ENCODE measurements at places on chromosomes 2 and 18.

GRCh38 chr2:106833256-106833655 is 52.7 kb downstream of the ST6GAL2 start:
- peaks cover 6% of the 10 kb centered on the region for H3K36me3 ChIP-seq
- H3K27ac ChIP-seq = no peak overlapping the region
- H3K4me3 ChIP-seq = no peak overlapping the region
- H3K27me3 ChIP-seq = no peaks in the 10 kb centered on the region
- H3K4me1 ChIP-seq = peaks cover 4% of the 10 kb centered on the region

- H3K36me3 ChIP-seq = no peaks in the 10 kb centered on the region
- H3K27ac ChIP-seq = no peak overlapping the region
- no peak overlapping the region for H3K4me3 ChIP-seq
- H3K27me3 ChIP-seq = no peaks in the 10 kb centered on the region
- no peaks in the 10 kb centered on the region for H3K4me1 ChIP-seq
Observed at GRCh38 chr18:23824240-23824639, 135.0 kb downstream of the LAMA3 start.

DNA sequence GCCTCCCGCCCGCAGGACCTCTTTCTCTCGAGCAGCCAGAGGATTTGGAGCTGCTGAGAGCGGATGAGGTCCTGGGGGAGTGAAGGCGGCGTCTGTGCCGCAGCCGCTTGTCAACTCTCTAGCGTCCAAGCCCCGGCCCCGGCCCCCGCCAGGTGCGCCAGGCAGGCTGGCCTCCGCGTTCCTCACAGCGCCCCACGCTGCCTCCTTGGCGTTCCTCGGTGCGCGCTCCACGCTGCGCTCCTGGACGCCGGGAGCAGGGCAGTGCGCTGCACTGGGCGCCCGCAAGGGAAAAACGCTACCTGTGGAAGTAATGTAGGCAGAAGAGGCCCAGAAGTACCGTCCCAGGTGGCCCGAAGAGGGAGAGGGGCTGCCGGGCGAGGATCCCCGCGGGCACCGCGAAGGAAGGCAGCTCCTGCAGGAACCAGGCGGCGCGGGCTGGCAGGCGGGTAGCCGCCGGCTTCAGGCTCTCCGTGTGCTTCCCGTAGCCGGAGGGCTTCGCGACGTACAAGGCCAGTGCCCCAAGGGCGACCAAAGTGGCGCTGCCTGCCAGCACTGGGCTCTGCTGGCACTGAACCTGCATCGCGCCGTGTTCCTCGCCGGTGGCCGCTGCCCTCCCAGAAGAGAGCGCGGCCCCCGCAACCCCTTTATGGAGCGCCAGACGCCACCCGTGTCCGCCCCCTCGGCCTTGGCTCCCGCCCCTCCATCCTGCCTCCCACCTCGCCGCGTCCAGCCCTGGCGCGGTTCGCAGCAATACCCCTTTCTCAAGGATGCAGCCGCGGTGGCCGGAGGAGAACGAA is at the start of gene SRD5A2:
TSS of gene SRD5A2 (minus strand) at position 618 of the 797 bp plus-strand sequence. CDS start at position 580, 38 bp downstream.
- DNase-seq = peak; percentile 74
- no peak within 1 kb of the TSS for H3K27ac ChIP-seq
- no peaks in the 10 kb centered on the region for H3K4me1 ChIP-seq
- H3K36me3 ChIP-seq = no peaks in the 10 kb centered on the region
- no peak within 1 kb of the TSS for H3K4me3 ChIP-seq

- DNase-seq = no peak
- H3K27me3 ChIP-seq = no peaks in the 10 kb centered on the region
- H3K4me1 ChIP-seq = no peaks in the 10 kb centered on the region
- H3K36me3 ChIP-seq = no peaks in the 10 kb centered on the region
Observed at GRCh38 chr2:47558116-47558767, 155.3 kb downstream of the MSH2 start.

- H3K4me1 ChIP-seq = no peaks in the 10 kb centered on the region
- H3K27ac ChIP-seq = no peak overlapping the region
- no peak for DNase-seq
- no peaks in the 10 kb centered on the region for H3K36me3 ChIP-seq
- no peak overlapping the region for H3K4me3 ChIP-seq
- H3K27me3 ChIP-seq = no peaks in the 10 kb centered on the region
Observed at GRCh38 chr2:113861740-113862139, 28.1 kb upstream of the ACTR3 start.

GRCh38 chr2:13950761-13951160 is 681.8 kb upstream of the LRATD1 start:
- H3K27ac ChIP-seq = no peak overlapping the region
- no peak overlapping the region for H3K4me3 ChIP-seq
- no peak for DNase-seq
- no peaks in the 10 kb centered on the region for H3K36me3 ChIP-seq
- no peaks in the 10 kb centered on the region for H3K27me3 ChIP-seq

GRCh38 chr2:207073412-207073800 is 92.3 kb downstream of the KLF7 start:
- no peak for DNase-seq
- H3K36me3 ChIP-seq = peaks cover 2% of the 10 kb centered on the region
- H3K27me3 ChIP-seq = no peaks in the 10 kb centered on the region
- no peak overlapping the region for H3K27ac ChIP-seq
- H3K4me3 ChIP-seq = no peak overlapping the region
- H3K4me1 ChIP-seq = peaks cover 8% of the 10 kb centered on the region

GRCh38 chr18:23918395-23919032 is 96.0 kb upstream of the TTC39C start:
- H3K27ac ChIP-seq = no peak overlapping the region
- no peaks in the 10 kb centered on the region for H3K27me3 ChIP-seq
- H3K36me3 ChIP-seq = no peaks in the 10 kb centered on the region
- H3K4me3 ChIP-seq = no peak overlapping the region

GRCh38 chr2:145587922-145588321 is 1068.0 kb upstream of the ZEB2 start:
- DNase-seq = no peak
- H3K4me3 ChIP-seq = no peak overlapping the region
- no peaks in the 10 kb centered on the region for H3K36me3 ChIP-seq
- no peak overlapping the region for H3K27ac ChIP-seq
- H3K27me3 ChIP-seq = no peaks in the 10 kb centered on the region

GRCh38 chr2:147062073-147062472 is 782.8 kb upstream of the ACVR2A start:
- H3K36me3 ChIP-seq = no peaks in the 10 kb centered on the region
- H3K27me3 ChIP-seq = no peaks in the 10 kb centered on the region
- H3K4me3 ChIP-seq = no peak overlapping the region
- DNase-seq = no peak
- H3K4me1 ChIP-seq = no peaks in the 10 kb centered on the region
- H3K27ac ChIP-seq = no peak overlapping the region

DNA sequence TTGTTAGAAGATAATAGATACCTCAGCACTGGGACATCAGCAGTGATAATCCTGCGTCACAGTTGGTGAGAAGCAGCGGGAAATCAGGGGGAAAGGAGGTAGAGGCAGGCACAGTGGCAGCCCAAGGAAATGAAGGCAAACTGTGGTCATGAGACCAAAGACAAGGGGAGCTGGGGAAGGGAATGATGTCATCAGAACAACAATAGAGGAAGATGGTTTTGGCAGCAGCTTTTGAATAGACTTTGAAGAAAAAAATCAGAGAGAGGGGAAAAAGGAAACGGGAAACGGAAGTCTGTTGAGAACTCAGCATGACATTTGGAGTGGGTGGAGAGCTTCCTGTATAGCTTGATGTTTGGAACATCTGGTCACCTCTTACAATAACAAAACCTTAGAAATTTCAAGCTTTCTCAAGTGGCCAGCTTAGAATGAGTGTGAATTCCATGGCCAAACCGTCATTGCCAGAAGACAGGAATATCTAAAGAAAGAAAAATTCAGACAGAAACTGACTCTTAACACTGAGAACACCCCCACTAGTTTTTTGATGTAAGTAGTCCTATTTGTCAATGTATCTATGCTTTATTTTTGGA is 18.4 kb upstream of the YES1 start:
- no peaks in the 10 kb centered on the region for H3K27me3 ChIP-seq
- H3K4me1 ChIP-seq = no peaks in the 10 kb centered on the region
- no peak overlapping the region for H3K4me3 ChIP-seq
- DNase-seq = no peak
- no peak overlapping the region for H3K27ac ChIP-seq

DNA sequence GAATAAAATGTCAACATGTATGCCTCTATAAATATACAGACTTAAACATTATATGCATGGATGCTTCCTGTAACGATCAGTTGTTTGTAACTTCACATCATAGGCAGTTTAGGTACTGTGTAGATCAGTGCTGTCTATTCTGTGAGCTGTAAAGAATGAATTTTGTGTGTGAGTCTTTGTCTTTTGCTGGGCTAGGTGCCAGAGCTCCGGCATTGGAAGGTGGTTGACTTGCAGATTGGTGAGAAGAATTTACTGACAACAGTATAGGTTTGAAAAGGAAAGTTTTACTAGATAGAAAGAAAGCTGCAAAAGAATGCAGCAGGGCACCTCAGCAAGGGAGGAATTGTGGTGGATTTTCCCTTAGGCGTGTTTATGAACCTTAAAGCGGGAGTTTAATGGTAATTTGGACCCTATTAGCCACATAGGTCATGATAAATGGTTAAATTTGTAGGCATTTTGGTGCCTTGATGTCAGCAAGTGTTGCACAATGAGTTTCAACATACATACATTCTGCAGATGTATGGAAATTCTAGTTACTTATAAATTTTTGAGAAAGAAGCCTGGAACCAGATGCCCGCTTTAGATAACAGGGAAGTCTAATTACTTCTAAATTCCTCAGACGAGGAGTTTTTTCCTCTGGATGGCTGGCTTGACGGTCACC is 6.7 kb upstream of the QPCT start:
- H3K27me3 ChIP-seq = no peaks in the 10 kb centered on the region
- no peak for DNase-seq
- H3K4me3 ChIP-seq = no peak overlapping the region
- no peaks in the 10 kb centered on the region for H3K4me1 ChIP-seq
- no peak overlapping the region for H3K27ac ChIP-seq

- H3K27ac ChIP-seq = no peak overlapping the region
- DNase-seq = no peak
- H3K4me1 ChIP-seq = no peaks in the 10 kb centered on the region
Observed at GRCh38 chr2:10212827-10213226, 89.9 kb upstream of the HPCAL1 start.

DNA sequence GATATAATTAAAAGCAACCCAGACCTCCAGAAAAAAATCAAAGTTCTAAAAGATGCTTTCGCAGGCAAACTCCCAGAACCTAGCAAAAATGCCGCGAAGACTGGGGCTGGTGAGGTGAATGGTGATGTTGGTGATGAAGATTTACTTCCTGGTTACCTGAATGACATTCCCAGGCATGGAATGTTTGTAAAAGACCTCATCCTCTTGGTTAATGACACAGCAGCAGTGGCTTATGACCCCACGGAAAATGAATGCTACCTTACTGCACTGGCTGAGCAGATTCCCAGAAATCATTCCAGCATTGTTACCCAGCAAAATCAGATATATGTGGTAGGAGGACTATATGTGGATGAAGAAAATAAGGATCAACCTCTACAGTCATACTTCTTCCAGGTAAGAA is 994 bp downstream of the KLHL41 start:
- DNase-seq = no peak
- H3K36me3 ChIP-seq = no peaks in the 10 kb centered on the region
- H3K4me3 ChIP-seq = no peak overlapping the region
- no peak overlapping the region for H3K27ac ChIP-seq
- no peaks in the 10 kb centered on the region for H3K27me3 ChIP-seq

DNA sequence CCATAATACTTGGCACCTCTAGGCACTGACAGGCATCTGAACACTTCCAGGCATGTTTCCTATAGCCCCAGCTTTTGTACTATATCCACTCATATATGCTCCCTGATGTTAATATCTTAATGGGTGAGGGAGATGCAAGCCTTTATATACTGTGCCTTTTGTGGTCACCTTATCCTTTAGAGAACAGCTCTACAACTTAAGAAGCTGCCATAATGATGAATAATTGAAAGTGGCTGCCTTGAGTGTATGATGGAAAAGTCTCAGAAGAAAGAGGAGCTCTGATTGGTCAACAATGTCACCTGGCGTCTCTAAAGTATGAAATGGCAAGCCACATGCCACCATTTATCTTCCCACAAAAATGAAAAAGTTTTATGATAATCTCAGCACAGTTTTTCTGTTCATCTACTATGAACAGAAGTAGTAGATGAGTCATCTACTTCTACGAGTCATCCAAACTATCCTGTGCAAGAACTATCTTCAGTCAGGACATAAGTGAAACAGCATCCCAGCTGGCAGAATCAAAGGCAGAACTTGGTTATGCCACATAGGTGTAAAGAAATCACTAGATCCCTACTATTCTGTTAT is 997.9 kb upstream of the CELF4 start:
- no peak overlapping the region for H3K27ac ChIP-seq
- H3K36me3 ChIP-seq = no peaks in the 10 kb centered on the region
- H3K4me3 ChIP-seq = no peak overlapping the region
- H3K27me3 ChIP-seq = no peaks in the 10 kb centered on the region
- H3K4me1 ChIP-seq = no peaks in the 10 kb centered on the region

GRCh38 chr2:176399074-176399598 is 129.9 kb downstream of the MTX2 start:
- no peaks in the 10 kb centered on the region for H3K27me3 ChIP-seq
- no peak overlapping the region for H3K27ac ChIP-seq
- no peak overlapping the region for H3K4me3 ChIP-seq
- H3K36me3 ChIP-seq = no peaks in the 10 kb centered on the region

GRCh38 chr2:126642031-126642430 is 13.9 kb upstream of the GYPC start:
- H3K4me3 ChIP-seq = no peak overlapping the region
- no peaks in the 10 kb centered on the region for H3K4me1 ChIP-seq
- no peaks in the 10 kb centered on the region for H3K27me3 ChIP-seq
- no peak overlapping the region for H3K27ac ChIP-seq
- no peak for DNase-seq

- no peaks in the 10 kb centered on the region for H3K27me3 ChIP-seq
- DNase-seq = no peak
- H3K36me3 ChIP-seq = no peaks in the 10 kb centered on the region
- no peak overlapping the region for H3K4me3 ChIP-seq
Observed at GRCh38 chr2:37563375-37564015, 107.9 kb downstream of the CDC42EP3 start.

- H3K4me3 ChIP-seq = no peak overlapping the region
- no peaks in the 10 kb centered on the region for H3K36me3 ChIP-seq
- DNase-seq = no peak
- no peaks in the 10 kb centered on the region for H3K4me1 ChIP-seq
Observed at GRCh38 chr2:186755066-186755465, 61.2 kb downstream of the FAM171B start.

- H3K4me1 ChIP-seq = peaks cover 5% of the 10 kb centered on the region
- peaks cover 2% of the 10 kb centered on the region for H3K36me3 ChIP-seq
- no peaks in the 10 kb centered on the region for H3K27me3 ChIP-seq
- H3K27ac ChIP-seq = no peak overlapping the region
- DNase-seq = no peak
Observed at GRCh38 chr18:34890486-34891085, 150.6 kb upstream of the MAPRE2 start.

DNA sequence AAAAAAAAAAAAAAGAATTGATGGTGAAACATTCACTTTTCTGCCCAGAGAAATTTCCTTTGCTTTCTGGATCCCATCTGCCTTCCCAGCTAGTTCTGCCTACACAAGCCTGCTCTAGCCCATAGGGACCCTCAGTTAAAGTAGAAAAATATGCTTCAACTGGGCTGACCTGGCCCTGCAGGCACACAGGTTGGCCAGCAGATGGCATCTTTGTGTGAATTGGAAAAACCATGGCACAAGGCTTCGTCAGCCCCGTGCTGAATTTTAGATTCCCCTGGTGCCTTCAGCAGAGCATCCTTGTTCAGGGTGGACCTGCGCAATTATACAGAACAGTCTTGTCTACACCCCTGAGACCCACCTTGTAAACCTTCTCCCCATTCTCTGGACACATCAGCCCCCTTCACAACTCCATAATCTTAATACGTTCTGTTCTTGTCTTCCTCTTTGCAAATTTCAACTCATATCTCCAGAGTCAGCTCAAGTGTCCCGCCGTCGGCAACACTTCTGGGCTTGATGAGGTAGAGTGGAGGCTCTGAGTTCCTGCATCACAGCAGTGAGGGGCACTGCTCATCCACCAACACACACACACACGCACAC is 114.5 kb downstream of the INSIG2 start:
- H3K4me1 ChIP-seq = no peaks in the 10 kb centered on the region
- no peak overlapping the region for H3K27ac ChIP-seq
- no peak overlapping the region for H3K4me3 ChIP-seq
- no peak for DNase-seq
- no peaks in the 10 kb centered on the region for H3K36me3 ChIP-seq

All from aorta (tissue), 5 donors.